ENCODE measurements at places on chromosomes 2 and 18. TPM values are rescaled to one million over a fixed set of nuclear protein-coding genes. Genes with fewer than 3 reads are reported as not detected.

DNA sequence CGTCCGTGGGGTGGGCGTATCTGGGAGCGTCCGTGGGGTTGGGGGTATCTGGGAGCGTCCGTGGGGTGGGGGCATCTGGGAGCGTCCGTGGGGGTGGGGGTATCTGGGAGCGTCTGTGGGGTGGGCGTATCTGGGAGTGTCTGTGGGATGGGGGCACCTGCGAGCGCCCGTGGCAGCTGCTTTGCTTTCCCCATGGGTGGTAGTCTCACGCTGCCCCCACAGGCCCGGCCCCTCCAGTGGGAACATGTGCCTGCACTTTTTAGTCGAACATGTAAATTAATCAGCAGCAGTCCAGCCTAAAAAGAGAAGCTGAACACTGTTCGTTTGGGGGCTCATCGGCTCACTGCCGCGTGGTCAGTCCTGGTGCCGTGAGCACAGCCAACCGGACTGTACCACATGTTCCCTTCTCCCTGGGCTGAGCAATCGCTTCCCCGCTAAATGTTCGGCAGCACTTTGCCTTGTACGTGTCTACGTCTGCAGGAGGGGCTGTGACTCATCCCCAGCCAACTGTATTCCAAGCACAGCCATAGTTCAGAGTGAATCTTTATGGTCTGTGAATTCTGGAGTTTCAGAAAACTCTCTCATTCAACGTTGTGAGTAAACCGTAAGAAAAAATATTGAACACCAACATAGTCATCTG, 271.5 kb downstream of the AGAP1 start:
- no peak overlapping the region for H3K27ac ChIP-seq
- H3K36me3 ChIP-seq = no peaks in the 10 kb centered on the region
- DNase-seq = no peak
- H3K4me3 ChIP-seq = no peak overlapping the region
- no peaks in the 10 kb centered on the region for H3K4me1 ChIP-seq
- H3K27me3 ChIP-seq = peaks cover 4% of the 10 kb centered on the region

DNA sequence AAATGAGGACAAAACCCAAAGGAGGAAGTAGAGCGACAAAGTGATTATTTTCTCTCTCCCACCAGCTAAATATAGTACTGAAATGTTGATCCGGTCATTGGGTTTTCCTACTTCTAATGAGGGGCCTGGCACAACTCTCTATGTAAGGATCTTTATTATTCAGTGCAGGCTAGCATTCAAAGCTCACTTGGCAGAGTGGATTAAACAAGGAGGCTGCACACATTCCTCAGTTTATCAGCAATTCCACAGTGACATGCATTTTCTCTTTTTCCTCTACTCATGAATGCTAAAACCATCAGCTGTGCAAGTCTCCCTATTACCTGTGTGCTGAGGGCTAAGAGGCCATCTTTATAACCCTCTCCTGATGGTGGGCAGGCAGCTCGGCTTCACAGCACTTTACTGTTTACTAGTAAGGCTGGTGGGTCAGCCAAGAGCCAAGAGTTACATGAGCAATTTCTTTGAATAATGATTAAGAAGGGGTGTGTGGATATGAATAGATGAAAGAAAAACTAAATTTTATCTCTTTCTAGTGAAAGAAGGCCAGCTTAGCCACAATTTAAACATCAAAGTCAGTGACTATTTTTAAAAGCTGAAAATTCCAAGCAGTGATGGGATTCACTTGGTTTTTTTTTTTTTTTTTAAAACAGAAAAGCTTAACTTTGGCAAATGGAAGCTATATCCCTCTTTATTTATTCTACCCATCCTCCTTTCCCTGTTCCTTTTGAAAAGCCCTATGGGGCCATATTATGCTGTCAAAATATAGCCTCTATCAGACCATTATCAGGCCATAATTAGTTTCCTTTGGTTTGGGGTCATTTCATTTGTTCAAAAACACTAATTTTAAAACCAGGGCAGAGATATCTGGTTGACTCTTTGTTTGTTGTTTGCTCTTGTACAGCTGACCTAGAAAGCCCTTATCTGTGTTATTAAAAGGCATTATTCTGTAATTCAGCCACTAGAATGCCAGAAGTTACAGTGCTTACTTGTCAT, 111.0 kb downstream of the RBM43 start:
- no peak overlapping the region for H3K27ac ChIP-seq
- H3K36me3 ChIP-seq = no peaks in the 10 kb centered on the region
- no peak overlapping the region for H3K4me3 ChIP-seq
- DNase-seq = no peak

Gene CELF4
- not detected for total RNA-seq

Gene OTOF
- total RNA-seq = 6.9 TPM

Data from activated T-helper 1 cell treated with anti-CD3 and anti-CD28 coated beads, Interleukin-12 subunit alpha, Interleukin-12 subunit beta, Interleukin-2, Interleukin-4 antibody, amounts not matched to agents 30 ng/mL and 10 ng/mL and 1 ng/mL, durations not matched to agents 14 hours and 24 hours and 36 hours (primary cell).